ENCODE measurements at places on chromosomes 2 and 18.
A peak's percentile ranks its signal among the peaks of the same experiment; 100 is the strongest.

DNA sequence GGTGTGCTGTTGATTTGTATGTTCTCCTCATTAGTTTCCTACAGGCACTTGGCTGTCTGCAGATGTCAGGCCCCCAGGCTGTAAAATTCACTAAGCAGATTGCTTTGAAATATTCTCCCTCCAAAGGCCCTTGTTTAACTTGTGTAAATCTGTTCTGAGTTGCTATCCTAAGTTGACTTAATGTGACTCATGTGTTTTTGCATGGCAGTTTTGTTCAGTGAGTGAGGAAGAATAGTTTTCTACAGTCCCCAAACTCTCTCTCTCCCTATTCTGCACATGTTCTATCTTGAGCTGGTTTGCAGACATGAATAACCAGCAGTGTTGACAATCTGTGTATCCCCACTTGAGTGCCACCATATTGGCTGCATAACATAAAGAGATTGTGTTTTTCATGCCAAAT lies 1005.4 kb upstream of the DDX18 start:
- DNase-seq = no peak

DNA sequence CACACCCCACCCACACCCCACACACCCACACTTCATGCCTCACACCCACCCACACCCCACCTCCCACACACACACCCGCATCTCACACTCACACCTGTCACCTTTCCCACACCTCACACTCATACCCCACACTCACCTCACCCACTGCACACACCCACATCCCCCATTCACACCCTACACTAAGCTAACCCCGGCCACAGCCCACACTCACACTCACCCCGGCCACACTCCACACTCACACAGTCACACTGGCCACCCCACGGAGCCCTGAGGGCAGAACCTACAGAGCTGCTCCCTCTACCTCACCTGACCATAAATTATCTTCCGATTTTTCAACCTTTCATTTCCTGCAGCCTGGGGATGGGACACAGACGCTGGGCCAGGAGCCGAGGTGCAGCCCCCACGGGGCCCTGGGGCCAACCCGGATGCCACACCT lies 241.3 kb downstream of the HDAC4 start:
- no peak for DNase-seq

GRCh38 chr2:85327160-85327821 lies 498 bp downstream of the TGOLN2 start:
- DNase-seq = peak; percentile 43

- DNase-seq = no peak
These were observed 29.5 kb upstream of the TMEM37 start for GRCh38 chr2:119402106-119402505.

DNA sequence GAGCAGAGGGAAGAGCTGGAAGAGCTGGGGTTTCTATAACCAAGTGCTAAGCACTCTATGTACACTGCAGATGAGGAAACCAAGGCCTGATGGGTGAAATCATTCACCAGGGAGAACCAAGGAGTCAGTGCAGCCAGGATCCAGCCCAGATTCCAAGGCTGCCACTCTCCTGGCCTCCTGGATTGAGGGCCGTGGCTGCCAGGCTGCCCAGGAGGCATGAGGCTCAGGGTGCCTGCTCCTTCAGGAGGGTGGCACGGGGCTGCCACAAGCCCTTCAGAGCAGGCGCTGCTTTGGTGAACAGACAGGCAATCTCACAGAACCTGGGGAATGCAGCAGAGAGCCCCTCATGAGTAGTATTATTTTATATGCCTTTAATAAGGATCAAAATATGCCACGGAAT lies 293.7 kb upstream of the HDAC4 start:
- no peak for DNase-seq

DNA sequence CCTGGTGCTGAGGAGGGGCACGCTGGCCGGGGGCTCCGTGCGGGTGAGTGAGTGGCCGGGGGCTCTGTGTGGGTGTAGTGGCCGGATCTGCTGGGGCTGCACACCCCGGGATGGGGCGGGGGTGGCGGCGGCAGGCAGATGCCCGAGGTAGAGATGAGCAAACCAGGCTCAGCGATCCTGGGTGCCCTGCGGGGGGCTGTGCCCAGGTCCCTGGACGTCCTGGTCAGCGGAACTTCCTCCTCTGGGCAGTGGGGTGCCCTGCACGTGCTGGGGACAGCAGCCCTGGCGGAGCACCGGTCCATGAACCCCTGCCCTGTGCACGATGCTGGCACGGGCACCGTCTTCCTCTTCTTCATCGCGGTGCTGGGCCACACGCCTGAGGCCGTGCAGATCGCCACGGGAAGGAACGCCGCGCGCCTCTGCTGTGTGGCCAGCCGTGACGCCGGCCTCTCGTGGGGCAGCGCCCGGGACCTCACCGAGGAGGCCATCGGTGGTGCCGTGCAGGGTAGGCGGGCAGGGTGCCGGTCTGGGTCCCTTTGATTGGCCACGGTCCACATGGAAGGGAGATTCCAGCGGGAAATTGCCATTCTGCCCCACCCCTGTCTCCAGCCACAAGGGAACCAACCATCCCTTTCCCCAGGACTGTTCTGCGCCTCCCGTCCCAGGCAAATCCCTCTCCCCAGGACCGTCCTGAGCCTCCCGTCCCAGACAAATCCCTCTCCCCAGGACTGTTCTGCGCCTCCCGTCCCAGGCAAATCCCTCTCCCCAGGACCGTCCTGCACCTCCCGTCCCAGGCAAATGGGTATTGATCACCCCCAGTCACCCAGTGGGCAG lies 5.9 kb downstream of the NEU4 start:
- DNase-seq = no peak

- no peak for DNase-seq
These were observed 83.8 kb downstream of the NCK2 start for GRCh38 chr2:105828558-105828957.

DNA sequence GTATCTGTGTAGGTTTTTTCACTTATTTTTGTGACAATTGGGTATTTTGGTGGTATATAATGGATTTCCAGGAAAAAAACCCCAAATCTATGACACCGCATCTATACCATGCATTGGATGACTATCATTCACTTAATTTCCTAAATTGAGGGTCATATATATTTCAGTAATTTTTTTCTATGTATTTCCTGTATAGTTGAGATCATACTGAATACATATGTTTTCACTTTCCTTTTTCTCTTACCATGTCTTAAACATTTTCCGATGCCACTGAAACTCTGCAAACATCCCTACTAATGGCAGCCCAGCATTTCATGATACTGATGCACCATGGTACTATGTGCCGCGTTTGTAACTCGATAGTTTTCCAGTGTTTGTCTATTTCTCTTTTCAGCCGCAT lies 40.4 kb downstream of the CDKL4 start:
- DNase-seq = no peak

- no peak for DNase-seq
These were observed 100.4 kb upstream of the SMAD2 start for GRCh38 chr18:48030616-48031480.

GRCh38 chr2:150924878-150925277 lies 336.8 kb downstream of the RBM43 start:
- DNase-seq = no peak

GRCh38 chr18:7575465-7576028 lies 8.4 kb downstream of the PTPRM start:
- DNase-seq = no peak

- DNase-seq = no peak
These were observed 50.5 kb downstream of the SDC1 start for GRCh38 chr2:20174410-20174809.

GRCh38 chr18:31711365-31712172 lies 27.2 kb upstream of the B4GALT6 start:
- no peak for DNase-seq

- no peak for DNase-seq
These were observed 97.6 kb downstream of the UXS1 start for GRCh38 chr2:106096299-106097037.

DNA sequence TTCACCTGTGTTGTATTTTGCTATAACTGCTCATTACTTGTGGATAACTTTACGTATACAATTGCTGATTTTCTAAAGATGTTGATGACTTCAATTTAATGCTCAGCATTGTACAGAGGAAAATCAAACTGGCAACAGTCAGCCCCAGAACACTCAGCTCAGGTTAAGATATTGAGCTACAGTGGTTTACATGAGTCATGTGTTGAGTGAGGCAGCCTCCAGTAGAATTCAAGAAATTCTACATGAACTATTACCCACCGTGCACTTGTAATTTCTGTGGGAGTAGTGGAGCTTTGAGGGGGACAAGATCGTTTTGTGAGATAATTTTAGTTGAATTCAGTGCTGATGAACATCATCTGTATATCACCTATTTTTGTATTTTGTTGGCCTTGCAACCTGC lies 292.3 kb downstream of the ALPK2 start:
- DNase-seq = no peak

DNA sequence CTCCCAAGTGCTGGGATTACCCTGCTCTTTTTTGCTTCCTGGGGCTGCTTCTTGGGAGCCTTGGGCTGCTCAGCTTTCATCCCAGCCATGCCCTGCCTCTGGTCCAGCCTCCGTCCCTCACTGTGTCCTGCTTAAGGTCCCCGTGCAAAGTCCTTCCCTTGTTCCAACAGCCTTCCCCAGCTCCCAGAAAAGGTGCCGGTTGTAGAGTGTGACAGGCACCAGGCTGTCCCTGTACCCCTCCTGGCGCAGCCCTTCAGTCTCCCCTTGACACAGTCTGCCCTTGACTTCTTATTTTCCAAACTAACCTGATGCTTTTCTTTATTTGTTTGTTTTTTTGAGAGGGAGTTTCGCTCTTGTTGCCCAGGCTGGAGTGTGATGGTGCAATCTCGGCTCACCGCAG lies 20.1 kb upstream of the ALPI start:
- no peak for DNase-seq

DNA sequence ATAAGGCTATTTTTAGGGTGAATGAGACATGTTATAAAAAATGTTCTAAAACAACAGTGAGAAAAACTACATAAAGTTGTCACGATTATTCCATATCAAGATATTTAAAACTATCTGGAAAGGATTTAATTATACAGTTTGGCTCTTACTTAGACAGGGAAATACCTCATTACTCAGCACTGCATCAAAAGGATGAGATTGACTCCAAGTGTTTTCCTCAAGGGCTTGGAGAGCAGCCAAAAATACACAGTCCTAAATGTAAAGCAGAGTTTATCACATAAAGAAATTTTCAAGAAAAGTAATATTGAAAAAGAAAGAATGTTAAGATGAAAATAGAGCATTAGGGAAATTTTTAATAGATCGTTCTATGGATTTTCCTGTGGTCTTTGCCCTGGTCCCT lies 285.5 kb upstream of the NETO1 start:
- DNase-seq = no peak
